ENCODE measurements at places on chromosomes 6 and 20. TPM values are rescaled to one million over a fixed set of nuclear protein-coding genes. Genes with fewer than 3 reads are reported as not detected.

Gene BPIFB1
- total RNA-seq: not detected

Gene ZC2HC1B
- total RNA-seq: not detected

Gene OVOL2
- total RNA-seq: not detected

Gene CSNK2B
- 77.5 TPM for total RNA-seq

Gene SASH1
- total RNA-seq: 123 TPM

Gene SLC25A27
- 3.3 TPM for total RNA-seq

Gene HRH3
- total RNA-seq: not detected

Gene ZNF311
- total RNA-seq: 0.50 TPM

Gene BMP6
- 330 TPM for total RNA-seq

Gene TEAD3
- total RNA-seq: 0.31 TPM

Gene PPP1R16B
- total RNA-seq: 184 TPM

Gene IRAK1BP1
- 3.8 TPM for total RNA-seq

Gene RBPJL
- not detected for total RNA-seq

Gene RSPO3
- under 0.01 TPM for total RNA-seq

Gene LHFPL5
- total RNA-seq: not detected

Gene AIF1
- not detected for total RNA-seq

Gene RXRB
- 15.4 TPM for total RNA-seq

Gene PRR18
- not detected for total RNA-seq

Gene COX4I2
- not detected for total RNA-seq

Gene HLA-DRB1
- total RNA-seq: 55.4 TPM

Gene PLCG1
- 274 TPM for total RNA-seq

Gene SNRNP48
- 20.8 TPM for total RNA-seq

Gene CPNE5
- 5.8 TPM for total RNA-seq

Gene BPIFA1
- total RNA-seq: not detected

Gene C6orf58
- total RNA-seq: 0.50 TPM

Gene FILIP1
- 10.8 TPM for total RNA-seq

Gene DST
- total RNA-seq: 292 TPM

Gene FLRT3
- 0.50 TPM for total RNA-seq

Gene CTSZ
- total RNA-seq: 221 TPM

Gene TBX18
- 31.0 TPM for total RNA-seq

Gene BLTP3A
- total RNA-seq: 3.2 TPM

Gene SYCP2
- 0.49 TPM for total RNA-seq

Gene ACTL10
- total RNA-seq: 1.6 TPM

Gene LRFN2
- not detected for total RNA-seq

Gene HFE
- total RNA-seq: 2.6 TPM

Gene FAM83C
- total RNA-seq: not detected

Gene GRM1
- total RNA-seq: under 0.01 TPM

Gene HDGFL1
- total RNA-seq: not detected

Gene KIAA0408
- total RNA-seq: under 0.01 TPM

Gene IRF4
- under 0.01 TPM for total RNA-seq

Gene CLVS2
- total RNA-seq: not detected

Gene GGT7
- 8.7 TPM for total RNA-seq

Gene EFCAB8
- total RNA-seq: under 0.01 TPM

Gene SLC32A1
- not detected for total RNA-seq

Gene TFEB
- total RNA-seq: 3.5 TPM

Gene COL21A1
- 0.06 TPM for total RNA-seq

Gene MYB
- not detected for total RNA-seq

Gene METTL24
- total RNA-seq: 0.06 TPM

Gene SEMG2
- total RNA-seq: not detected

Gene MKKS
- 8.9 TPM for total RNA-seq

Gene TSHZ2
- total RNA-seq: 0.65 TPM

Gene RCAN2
- total RNA-seq: 3.2 TPM

Gene ELOVL5
- total RNA-seq: 48.2 TPM

Gene RAET1L
- not detected for total RNA-seq

Gene TINAG
- total RNA-seq: not detected
